A375 (cell line): ENCODE measurements at places on chromosomes 1 and 21. TPM values are rescaled to one million over a fixed set of nuclear protein-coding genes. Genes with fewer than 3 reads are reported as not detected.

Gene DAB1
- total RNA-seq, result not detected in 2 replicates

Gene NCF2
- total RNA-seq, result 0.05 and 0.19 TPM in 2 replicates

Gene NPR1
- 0.24 and 0.26 TPM in 2 replicates for total RNA-seq

Gene PLPP3
- total RNA-seq, result 8.4 and 9.6 TPM in 2 replicates

Gene REG4
- total RNA-seq, result not detected in 2 replicates

Gene OLFML3
- 0.53 and 0.90 TPM in 2 replicates for total RNA-seq

Gene CD160
- not detected in 2 replicates for total RNA-seq

Gene SPATA46
- total RNA-seq, result not detected in 2 replicates

Gene FMN2
- 2.5 and 2.6 TPM in 2 replicates for total RNA-seq

Gene DIPK1A
- 0.66 and 0.68 TPM in 2 replicates for total RNA-seq

Gene RCSD1
- total RNA-seq, result not detected in 2 replicates

Gene RPAP2
- 2.8 and 7.2 TPM in 2 replicates for total RNA-seq

Gene OR2L13
- not detected in 2 replicates for total RNA-seq

Gene FAM72B
- 11.1 and 11.7 TPM in 2 replicates for total RNA-seq

Gene ZNF691
- 6.5 and 9.9 TPM in 2 replicates for total RNA-seq

Gene NOS1AP
- total RNA-seq, result 4.1 and 4.5 TPM in 2 replicates

Gene KPRP
- total RNA-seq, result not detected in 2 replicates

Gene ACOT7
- 166 and 192 TPM in 2 replicates for total RNA-seq

Gene FAM177B
- total RNA-seq, result not detected in 2 replicates

Gene NKAIN1
- total RNA-seq, result 0.50 and 1.4 TPM in 2 replicates

Gene S100A2
- total RNA-seq, result 53.8 and 59.7 TPM in 2 replicates

Gene C1orf105
- total RNA-seq, result not detected in 2 replicates

Gene USH2A
- under 0.01 and 0.03 TPM in 2 replicates for total RNA-seq

Gene C1orf115
- total RNA-seq, result 0.48 and 0.68 TPM in 2 replicates

Gene RNU1-1
- under 0.01 TPM in 2 replicates for total RNA-seq

Gene OR2L5
- total RNA-seq, result 0.08 TPM in 1 of 2 replicates, not detected in the other

Gene SPRR1B
- not detected in 2 replicates for total RNA-seq

Gene COL11A1
- total RNA-seq, result 0.30 and 0.82 TPM in 2 replicates

Gene RAVER2
- 11.5 and 12.6 TPM in 2 replicates for total RNA-seq

Gene DIO1
- not detected in 2 replicates for total RNA-seq

Gene SETD4
- total RNA-seq, result 9.6 TPM in 2 replicates

Gene ZMYM1
- total RNA-seq, result 8.9 and 12.0 TPM in 2 replicates

Gene CFAP74
- not detected in 2 replicates for total RNA-seq

Gene CHI3L2
- total RNA-seq, result 0.34 and 0.38 TPM in 2 replicates

Gene MYBPH
- total RNA-seq, result not detected in 2 replicates

Gene ATP1A4
- not detected in 2 replicates for total RNA-seq

Gene RRP1
- 25.7 and 29.3 TPM in 2 replicates for total RNA-seq

Gene KPNA6
- total RNA-seq, result 31.9 TPM in 2 replicates

Gene FAM167B
- 0.37 and 0.57 TPM in 2 replicates for total RNA-seq

Gene CYP4A11
- total RNA-seq, result not detected in 2 replicates

Gene NMNAT2
- 6.5 and 6.6 TPM in 2 replicates for total RNA-seq

Gene CASQ1
- total RNA-seq, result not detected in 2 replicates

Gene SPATA45
- not detected in 2 replicates for total RNA-seq

Gene BEND5
- total RNA-seq, result 0.75 and 1.3 TPM in 2 replicates

Gene NR5A2
- 0.37 and 0.60 TPM in 2 replicates for total RNA-seq

Gene SNAP47
- 55.6 and 66.2 TPM in 2 replicates for total RNA-seq

Gene SV2A
- 30.9 and 31.2 TPM in 2 replicates for total RNA-seq
